Umbilical cord (tissue), 2 donors: ENCODE measurements at places on chromosomes 12 and 14. TPM values are rescaled to one million over a fixed set of nuclear protein-coding genes. Genes with fewer than 3 reads are reported as not detected.

- DNase-seq = no peak
These were observed 14.9 kb downstream of the GIT2 start for GRCh38 chr12:109981311-109981710.

GRCh38 chr14:61839507-61839906 is 77.3 kb downstream of the SNAPC1 start:
- no peak for DNase-seq

- DNase-seq = no peak
These were observed 700.2 kb downstream of the DIO2 start for GRCh38 chr14:79511146-79511545.

GRCh38 chr14:22540811-22541360 is 48.1 kb downstream of the DAD1 start:
- no peak for DNase-seq

DNA sequence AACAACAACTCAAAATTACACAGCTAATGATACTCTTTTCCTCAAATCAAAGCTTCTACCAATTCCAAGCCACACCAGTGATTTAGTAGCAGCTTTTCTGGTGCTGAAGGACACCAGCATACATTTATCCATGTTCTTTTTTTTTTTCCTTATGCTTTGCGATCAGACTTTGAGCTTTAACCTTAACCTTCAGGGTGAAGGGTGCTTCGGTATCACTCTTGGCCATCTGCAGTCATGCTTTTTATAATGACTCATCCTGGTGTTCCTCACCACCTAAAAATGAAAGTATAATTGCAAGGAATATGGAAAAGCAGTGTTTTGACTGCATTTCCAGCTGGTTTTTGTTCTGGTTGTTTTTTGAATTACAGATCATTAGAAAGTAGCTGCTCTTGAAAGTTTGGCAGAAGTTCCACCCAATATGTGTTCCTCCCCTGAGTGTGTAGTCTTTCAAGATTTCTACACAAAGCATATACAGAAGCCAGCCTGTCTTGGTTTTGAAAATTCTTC is 1.3 kb upstream of the SLC41A2 start:
- DNase-seq = peak; percentile 7

DNA sequence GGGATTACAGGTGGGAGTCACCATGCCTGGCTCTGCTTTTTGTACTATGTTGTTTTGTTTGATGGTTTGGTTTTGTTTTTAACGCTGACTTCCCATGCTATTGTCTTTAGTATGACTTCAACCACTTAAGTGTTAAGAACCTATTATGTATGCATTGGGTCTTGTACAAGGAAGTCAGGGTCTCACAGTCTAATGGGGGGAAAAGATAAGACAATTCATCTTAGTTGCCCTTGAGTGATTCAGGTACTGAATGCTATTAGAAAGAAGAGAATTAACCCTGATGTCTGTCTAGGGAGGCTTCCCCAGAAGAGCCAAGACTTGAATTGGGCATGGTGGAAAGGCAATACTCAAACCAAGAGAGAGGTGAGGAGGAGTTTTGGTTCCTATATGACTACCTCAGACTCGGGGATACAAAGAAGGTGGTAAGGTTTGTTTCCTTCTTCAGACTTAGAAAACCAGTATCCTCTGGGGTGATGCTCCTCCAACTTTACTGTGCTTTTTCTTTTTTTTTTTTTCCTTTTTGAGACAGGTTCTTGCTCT is 64.6 kb downstream of the SUSD6 start:
- no peak for DNase-seq

DNA sequence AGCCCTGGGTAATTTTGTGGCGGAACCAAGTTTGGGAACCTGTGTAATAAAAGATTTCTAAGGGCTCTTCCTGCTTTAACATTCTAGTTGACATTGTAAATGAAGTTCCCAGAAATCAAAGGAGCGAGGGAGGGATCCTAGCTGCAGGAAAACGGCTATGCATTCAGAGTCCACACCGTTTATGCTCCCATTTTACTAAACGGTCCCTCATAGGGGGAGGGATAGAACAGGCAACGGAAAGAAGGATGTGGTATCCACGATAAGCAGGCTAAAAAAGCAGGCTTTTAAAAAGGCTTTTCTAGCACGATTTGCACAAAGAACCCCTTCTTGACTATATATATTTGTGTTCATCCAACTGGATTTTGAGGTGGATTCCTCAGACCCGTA is 559 bp downstream of the SYNJ2BP start:
- peak; percentile 15 for DNase-seq

- no peak for DNase-seq
These were observed at the start of gene DDN for GRCh38 chr12:48999371-49000131. TSS of gene DDN (minus strand) at chr12:48999375. CDS start at chr12:48999287, 88 bp downstream.

DNA sequence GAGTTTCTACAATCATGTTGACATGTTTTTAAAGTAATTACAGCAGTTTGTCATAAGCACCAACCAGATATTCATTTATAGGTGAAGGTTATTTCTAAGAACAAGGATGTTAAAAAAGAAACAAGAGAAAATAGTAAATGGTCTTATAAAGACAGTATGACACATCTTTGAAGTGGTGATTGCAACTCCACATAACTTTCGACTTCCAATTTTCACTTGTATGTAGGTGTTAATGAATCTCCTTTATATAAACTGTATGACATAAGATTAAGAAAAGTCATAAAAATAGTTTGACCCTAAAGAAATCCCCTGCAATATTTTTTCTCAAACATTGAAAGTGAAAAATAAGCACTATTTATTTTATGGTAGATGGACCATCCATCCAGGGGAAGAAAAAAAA is 144.8 kb upstream of the PTPRQ start:
- no peak for DNase-seq

DNA sequence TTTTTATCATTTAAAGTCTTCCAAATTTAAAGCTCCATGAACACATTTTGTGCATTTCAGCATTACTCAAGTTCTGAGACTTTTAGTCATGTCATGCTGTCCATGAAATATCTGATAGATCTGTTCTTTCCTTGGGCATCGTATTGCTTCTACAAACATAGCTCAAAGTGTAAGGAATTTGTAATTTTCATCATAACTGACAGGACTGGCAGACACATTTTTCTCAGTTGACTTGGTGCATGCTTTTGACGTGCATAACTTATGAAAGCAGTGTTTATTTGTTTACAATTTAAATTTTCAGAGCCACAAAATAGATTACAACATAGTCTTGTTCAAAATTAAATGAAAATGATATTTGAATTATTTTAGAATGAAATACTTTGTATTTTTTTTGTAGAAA is 812.1 kb upstream of the NOVA1 start:
- no peak for DNase-seq

DNA sequence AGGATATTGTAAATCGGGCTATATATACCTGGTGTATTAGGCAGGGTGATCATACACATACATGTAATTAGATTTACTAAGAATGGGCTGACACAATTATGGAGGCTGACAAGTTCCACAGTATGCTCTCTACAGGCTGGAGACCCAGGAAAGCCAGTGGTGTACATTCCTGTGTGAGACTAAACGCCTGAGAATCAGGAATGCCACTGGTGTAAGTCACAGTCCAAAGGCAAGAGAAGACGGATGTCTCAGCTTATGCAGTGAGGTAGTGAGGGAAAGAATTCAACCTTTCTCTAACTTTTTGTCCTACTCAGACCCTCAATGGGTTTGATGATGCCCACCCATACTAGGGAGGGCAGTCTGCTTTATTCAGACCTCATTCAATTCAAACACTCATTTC is 57.1 kb downstream of the METTL25 start:
- DNase-seq = no peak

- no peak for DNase-seq
These were observed 6.7 kb upstream of the STON2 start for GRCh38 chr14:81406863-81407262.

DNA sequence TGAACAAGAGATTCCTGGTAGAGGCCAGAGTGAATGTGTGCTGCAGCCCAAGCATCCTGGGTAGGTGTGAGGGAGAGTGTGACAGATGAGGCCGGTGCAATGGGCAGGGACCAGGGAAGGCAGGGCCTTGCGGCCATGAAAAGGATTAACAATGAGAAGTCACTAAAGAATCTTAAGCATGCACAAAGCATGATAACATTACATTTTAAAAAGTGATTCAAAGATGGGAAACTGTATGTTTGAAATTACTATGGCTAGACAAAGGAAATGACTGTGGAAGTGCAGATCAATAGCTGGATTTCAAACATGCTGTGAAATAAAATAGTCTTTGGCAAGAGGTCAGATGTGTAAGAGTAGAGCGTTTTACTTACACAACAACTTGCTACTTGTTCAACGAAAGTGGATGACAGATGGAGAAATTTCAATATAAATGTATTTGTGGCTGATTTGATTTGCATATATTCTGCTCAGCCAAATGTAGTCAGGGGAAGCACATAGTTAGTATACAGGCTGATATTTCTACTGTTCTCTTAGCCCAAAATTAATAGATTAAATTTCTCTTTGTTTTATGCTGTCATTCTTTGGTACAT is 175.5 kb downstream of the CCDC59 start:
- no peak for DNase-seq

GRCh38 chr14:24365600-24366412 is 2.2 kb upstream of the NFATC4 start:
- DNase-seq = peak; percentile 93

- DNase-seq = peak; percentile 30
These were observed 333.4 kb upstream of the CCDC196 start for GRCh38 chr14:66152747-66153146.

GRCh38 chr14:32785585-32785984 is 153.1 kb upstream of the NPAS3 start:
- DNase-seq = no peak

GRCh38 chr14:22653012-22653621 is 9.0 kb upstream of the OR6J1 start:
- peak; percentile 70 for DNase-seq

- DNase-seq = no peak
These were observed 4.4 kb upstream of the CFL2 start for GRCh38 chr14:34718750-34719304.

DNA sequence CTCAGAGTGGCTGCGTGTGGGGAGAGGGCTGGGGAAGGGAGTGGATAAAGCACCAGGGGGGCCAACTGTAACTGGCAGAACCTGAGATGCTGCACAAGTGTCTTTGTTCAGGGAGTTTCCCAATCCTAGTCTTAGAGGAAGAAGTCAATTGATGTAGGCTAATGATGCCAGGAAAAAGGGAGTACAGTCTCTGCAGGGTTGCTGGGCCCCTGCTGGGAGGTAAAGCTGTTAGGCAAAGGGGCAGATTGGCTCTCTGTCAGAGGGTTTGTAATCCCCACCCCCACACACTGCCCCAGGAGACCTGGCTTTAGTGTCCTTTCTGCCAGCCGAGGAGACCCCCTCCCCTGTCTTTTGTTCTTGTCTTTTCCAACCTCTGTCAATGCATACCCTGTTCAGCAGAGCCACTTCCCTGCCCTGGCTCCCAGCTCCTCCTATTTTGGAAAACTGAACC is 178.4 kb downstream of the KCNA5 start:
- no peak for DNase-seq

DNA sequence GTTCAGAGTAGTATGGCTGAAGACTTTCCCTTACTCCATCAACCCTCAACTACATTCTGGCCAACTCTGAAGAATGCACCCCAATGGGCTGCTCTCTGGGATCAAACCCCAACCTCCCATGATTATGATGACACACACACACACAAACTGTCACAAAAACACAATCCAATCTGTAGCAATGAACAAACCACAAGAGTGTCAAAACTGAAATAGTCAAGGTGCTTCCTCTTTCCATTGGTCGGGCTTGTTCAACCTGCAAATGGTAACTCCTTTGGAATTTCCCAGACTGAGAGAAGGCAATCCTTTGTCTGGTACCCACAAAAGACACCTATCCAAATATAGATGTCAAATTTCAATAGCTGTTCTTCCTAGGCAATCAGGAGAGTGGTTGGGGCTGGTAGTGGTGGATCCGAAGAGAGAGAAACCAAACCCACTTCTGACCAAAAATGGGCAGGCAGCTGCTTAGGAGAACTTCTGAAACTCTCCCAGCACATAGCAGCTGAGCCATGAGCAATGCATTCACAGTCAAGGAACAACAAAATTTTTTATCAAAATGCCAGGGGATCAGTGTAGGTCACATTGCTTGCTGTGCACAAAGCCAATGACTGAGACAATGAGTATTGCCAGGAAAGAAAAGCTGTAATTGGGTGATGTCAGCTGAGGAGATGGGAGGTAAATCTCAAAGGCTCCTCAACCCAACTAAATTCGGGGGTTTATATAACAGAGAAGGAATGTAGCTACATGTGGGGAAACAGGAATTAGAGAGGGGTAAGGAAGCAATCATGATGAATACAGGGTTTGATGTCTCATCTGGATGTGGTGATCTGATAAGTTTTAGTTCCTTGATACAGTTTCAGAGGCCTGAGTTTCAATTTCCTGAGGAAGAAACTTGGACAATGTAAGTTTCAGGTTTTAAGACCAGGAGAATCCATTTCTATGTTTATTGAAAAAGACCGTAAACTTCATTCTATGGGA is 191.4 kb downstream of the KITLG start:
- no peak for DNase-seq

GRCh38 chr14:33515899-33516298 is 435.0 kb downstream of the EGLN3 start:
- no peak for DNase-seq

DNA sequence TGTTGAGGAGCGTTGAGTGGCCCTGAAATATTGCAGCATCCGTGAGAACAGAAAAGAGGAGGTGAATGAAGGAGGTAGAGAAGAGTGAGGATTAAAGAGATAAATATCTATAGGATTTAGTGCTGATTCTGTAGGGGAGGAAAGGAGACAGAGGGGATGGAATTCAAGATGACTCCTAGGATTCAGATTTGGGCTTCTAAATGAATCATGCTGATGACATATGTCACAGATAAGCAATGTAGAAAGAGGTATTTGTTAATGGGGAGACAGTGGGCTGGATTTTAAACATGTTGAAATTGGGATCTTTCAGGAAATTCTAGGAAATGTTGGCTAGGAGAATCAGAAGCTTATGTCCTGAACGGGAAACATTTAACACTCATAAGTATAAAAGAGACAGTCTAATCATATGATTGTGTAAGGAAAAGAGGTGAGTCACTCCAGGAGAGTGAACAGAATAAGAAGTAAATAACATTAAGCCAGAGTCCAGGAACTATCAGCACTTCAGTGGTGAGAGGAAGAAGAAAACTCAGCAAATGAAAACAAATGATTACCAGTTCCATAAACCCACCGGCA is 58.1 kb upstream of the DIO2 start:
- DNase-seq = no peak

GRCh38 chr14:24681056-24681455 is 47.1 kb upstream of the GZMB start:
- no peak for DNase-seq

GRCh38 chr12:13798162-13798561 is 183.2 kb downstream of the GRIN2B start:
- DNase-seq = no peak

DNA sequence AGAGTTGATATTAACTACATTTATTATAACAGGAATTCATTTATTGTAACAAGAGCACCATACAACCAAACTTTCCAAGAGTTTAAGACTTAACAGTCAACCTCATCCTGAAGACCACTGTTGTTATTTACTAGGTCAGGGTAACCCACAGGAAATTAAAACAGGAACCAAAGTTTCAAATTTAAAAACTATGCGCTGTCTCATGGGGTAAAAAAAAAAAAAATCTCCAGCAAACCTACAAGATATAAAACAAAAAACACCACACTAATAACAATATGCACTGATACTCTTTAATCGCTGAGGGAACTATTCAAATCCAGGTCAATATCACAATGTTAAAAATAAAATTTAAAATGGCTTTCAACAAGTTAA is 44.5 kb downstream of the FOXN3 start:
- no peak for DNase-seq

ATG101 gene
- total RNA-seq = 22.6 TPM

TMEM179 gene
- 9.1 TPM for total RNA-seq

NRIP2 gene
- total RNA-seq = 0.48 TPM

AJUBA gene
- 69.1 TPM for total RNA-seq

USP30 gene
- total RNA-seq = 4.1 TPM

POTEM gene
- total RNA-seq = not detected

GPR137C gene
- total RNA-seq = 4.1 TPM

RILPL1 gene
- total RNA-seq = 8.2 TPM
